ENCODE measurements at places on chromosomes 6 and 20.

DNA sequence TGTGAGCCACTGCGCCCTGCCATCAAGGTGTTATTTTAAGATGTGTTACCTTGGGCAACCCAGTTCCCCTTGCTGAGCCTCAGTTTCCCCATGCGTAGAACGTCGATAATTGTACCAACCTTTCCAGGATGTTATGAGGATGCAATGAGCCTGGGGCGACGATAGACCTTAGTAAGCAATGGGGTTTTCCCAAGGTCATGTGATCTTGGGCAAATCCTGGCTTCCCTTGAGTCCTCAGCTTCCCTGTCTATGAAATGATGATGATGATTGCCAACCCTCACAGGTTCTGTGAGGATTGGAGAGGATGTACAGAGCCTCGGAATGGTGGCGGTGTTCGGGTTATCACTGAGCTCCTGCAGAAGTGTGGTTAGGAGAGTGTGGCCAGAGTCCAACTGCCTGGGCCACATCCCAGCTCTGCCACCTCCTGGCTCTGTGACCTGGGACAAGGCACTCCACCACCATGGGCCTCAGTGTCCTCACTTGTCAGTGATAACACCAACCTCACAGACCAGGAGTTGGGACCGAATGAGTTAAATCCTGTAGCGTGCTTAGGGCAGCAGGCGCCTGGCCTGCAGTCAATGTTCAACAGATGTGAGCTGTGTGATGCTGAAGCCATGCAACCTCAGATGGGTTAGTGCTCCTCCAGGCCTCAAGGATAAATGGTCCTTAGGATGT is 23.4 kb downstream of the SIRPA start:
- no peak for DNase-seq

- no peak for DNase-seq
Measured at GRCh38 chr6:105882828-105883227, 203.3 kb upstream of the PRDM1 start.

DNA sequence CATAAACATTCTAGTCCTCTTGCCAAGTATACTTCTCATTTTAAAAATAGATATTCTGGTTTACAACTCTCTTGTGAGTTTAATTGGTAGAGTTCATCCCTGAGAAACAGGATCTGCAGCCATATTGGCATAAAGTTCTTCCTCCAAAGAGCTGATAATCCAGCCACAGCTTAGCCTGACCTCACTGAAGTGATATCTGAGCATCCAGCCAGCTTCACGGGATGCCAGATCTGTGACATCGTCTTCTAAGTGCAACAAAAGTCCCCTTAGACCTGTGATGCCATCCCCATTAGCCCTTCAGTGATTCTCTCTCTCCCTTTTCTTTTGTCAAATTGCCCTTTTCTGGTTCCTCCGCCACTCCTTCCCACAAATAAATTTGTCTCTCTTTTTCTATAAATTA is 180.6 kb upstream of the STXBP5 start:
- DNase-seq: no peak

DNA sequence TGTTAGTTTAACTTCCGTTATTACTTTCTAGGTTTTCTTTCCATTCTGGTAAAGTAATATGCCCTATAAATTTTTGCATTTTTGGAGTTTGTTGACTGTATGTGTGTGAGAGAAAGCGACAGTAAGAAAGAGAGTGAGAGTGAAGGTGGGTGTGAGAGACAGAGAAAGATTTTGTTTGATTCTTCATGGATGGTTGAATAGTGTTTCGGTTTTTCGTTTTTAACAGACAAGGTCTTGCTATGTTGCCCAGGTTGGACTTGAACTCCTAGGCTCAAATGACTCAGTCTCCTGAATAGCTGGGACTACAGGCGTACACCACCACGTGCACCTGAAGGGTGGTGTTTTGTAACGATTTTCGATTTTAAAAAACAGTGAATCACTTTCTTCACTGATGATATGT is 329.1 kb upstream of the RUNX2 start:
- no peak for DNase-seq

DNA sequence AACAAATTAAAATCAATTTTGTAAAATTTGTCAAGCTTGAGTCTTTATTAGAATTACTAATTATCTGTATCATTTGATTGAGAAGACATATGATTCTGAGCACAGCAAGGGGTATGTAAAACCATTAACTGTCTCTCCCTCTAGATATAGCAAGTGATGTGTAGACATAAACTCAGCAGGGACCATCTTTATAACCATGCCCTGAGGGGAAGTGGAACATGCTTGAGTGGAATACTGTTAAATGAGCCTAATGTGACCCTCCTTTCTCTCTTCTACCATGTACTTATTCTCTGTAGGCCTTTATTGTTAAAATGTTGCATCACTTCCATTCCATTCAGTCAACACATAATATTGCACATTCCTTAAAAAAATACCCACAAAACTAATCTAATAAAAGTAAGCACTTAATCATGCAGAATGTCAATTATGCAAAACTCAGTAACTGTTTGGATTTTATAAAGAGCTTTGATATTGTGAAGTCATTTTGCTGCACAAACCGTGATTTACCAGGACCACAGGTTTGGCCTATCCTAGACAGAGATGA is 896.6 kb upstream of the MANEA start:
- DNase-seq: no peak

DNA sequence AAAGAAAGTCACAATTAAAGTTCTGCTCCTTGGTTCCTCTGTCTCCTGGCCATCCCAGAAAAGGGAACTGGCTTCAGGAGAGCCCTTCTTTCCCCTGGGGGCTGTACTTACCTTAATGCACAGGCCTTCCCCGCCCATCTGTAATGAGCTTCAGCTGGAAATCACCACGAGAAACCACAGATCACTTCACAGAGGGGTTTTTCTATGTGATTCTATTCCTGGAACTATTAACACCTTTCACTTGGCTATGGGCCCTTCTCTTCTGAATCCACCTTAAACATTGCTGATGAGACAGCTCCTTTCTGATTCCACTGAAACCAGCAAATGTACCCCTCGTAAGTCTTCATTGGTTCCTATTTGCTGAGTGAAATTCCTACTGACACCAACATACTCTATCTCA is 80.7 kb downstream of the FOXF2 start:
- DNase-seq: no peak

DNA sequence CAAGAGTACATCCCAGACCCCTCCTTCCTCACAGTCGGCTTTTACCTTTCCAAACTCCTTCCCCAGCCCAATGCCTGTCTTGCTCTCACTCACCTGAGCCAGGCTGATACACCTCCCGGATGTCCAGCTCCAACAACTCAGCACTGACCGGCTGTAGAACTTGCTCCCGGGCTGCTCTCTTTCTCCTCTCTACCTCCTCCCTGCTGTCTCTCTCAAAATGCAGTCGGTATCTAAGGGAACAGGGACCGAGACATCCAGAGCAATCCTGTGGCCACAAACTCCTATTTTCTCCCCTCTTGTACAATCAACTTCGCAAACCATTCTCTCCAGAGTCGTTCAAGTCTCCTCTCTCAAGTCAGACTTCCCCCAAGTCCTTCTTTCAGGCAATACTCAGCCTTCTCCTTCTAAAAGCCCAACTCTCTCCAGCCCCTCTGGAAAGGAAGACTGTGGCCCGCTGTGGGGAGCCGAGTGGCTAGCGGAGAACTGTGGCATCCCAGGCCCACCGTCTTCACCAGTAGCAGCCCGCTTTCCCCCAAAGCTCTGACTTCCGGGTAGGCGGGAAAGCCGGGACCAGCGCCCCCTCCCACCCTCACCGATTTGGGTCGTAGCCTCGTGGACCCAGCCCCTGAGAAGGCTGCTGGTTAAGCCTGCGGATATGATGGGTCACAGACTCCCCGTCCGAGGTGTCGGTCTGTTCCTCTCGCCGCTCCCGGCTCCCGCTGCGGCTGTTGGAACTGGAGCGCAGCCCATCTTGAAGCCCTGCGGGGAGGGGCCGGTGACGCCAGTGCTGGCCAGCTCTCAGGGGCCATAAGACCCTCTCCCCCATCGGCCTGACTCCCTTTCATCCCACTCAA is 1.1 kb downstream of the GNL1 start:
- DNase-seq: peak; percentile 48

DNA sequence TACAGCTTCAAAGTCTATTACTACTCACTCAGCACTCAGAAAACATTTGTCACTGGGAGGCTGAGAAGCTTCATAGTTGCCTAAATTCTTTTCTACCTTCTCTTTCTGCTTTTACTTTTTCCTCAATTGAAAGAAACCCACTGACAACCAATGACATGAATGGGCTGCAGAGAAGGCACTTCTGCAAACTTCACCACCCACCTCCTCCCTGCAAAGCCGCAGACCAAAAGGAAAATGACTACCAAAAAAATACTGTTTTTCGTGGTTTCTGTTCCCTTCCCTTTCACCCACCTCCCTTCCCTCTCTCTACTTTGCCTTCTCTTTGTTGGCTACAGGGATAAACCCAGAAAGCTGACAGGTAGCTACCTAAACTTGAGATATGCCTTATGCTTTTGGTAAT is 3.2 kb downstream of the GNAS-AS1 start:
- DNase-seq: no peak

- no peak for DNase-seq
Measured at GRCh38 chr6:29005183-29005885, at the start of gene ZNF311. ZNF311 (minus strand) TSS chr6:29005315; CDS start chr6:29003954, 1,361 bp downstream.

- DNase-seq: no peak
Measured at GRCh38 chr6:104187616-104188015, 672.1 kb downstream of the HACE1 start.

GRCh38 chr6:83884523-83884922 is 25.0 kb downstream of the CYB5R4 start:
- DNase-seq: no peak

Data from head of caudate nucleus (tissue), 42 donors.